ENCODE measurements at places on chromosomes 6 and 20.

DNA sequence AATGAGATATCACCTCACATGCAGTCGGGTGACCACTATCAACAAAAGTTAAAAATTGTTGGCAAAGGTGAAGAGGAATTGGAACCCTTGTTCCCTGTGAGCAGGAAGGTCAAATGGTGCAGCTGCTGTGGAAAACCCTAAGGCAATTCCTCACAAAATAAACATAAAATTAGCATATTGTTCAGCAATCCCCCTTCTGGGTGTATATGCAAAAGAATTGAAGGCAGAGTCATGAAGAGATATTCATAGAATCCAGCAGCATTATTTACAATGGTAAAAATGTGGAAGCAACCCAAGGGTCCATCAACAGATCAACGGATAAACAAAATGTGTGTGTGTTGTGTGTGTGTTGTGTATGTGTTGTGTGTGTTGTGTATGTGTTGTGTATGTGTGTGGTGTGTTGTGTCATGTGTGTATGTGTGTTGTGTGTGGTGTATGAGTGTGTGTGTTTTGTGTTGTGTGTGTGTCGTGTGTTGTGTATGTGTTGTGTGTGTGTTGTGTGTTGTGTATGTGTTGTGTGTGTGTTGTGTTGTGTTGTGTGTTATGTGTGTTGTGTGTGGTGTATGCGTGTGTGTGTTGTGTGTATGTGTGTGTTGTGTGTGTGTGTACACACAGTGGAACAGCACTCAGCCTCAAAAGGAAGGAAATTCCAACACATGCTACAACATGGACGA is 245.1 kb downstream of the ERMARD start:
- DNase-seq: no peak

- DNase-seq: no peak
These were observed 4.2 kb upstream of the FBXO30 start for GRCh38 chr6:145818796-145819195.

- DNase-seq: no peak
These were observed 207.3 kb upstream of the FLRT3 start for GRCh38 chr20:14544688-14545087.

DNA sequence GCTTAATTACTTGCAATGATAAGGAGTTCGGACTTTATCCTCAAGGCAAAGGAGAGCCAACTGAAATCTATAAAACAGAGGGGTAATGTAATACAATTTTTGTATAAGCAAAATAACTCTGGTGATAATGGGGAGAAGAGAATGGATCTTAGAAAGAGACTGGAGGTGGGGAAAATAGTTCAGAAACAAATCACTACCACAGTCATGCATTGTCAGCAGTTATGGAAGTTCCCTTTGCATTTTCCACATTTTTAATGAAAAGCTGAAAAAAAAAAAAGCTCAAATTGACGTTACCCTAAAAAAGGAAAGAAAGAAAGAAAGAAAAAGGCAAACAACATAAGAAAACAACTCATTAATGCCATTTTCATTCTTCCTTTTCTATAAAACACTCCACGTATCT is 337.6 kb upstream of the HSF2 start:
- DNase-seq: no peak

DNA sequence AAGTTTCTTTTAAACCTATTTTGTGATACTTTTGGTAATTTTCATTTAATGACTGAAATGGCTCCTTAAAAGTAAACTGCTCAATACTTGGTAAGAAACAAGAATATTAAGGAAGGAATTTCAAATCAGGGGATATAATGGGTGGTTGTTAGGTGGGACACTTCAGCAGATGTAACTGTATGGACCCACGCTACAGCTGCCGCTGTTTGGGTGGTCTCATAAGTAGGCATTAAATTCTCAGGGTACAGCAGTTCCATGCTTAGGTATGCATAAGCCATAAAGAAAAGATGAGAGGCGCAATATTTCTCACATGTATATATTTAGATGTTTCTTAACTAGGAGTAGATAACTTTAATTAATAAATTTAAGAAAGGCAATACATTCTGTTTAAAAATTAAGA is 35.0 kb downstream of the COL19A1 start:
- DNase-seq: no peak

DNA sequence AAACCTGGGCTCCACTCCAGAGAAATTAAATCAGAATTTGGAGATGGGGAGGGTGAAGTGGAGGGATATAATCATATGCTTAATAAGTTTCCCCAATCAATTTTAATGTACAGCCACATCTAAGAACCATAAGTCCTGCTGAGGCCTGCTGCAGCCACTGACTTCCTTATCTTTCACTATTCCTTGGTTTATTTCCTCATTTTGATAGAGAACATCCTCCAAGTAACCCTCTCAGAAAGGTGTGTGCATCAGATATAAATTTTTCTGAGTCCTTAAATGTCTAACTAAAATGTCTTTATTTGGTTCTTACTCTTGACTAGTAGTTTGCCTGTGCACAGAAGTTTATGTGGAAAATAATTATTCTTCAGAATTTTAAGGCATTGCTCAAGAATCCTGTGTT is 23.7 kb upstream of the SIRT5 start:
- no peak for DNase-seq

GRCh38 chr6:106422534-106422933 is 62.0 kb downstream of the CRYBG1 start:
- no peak for DNase-seq

DNA sequence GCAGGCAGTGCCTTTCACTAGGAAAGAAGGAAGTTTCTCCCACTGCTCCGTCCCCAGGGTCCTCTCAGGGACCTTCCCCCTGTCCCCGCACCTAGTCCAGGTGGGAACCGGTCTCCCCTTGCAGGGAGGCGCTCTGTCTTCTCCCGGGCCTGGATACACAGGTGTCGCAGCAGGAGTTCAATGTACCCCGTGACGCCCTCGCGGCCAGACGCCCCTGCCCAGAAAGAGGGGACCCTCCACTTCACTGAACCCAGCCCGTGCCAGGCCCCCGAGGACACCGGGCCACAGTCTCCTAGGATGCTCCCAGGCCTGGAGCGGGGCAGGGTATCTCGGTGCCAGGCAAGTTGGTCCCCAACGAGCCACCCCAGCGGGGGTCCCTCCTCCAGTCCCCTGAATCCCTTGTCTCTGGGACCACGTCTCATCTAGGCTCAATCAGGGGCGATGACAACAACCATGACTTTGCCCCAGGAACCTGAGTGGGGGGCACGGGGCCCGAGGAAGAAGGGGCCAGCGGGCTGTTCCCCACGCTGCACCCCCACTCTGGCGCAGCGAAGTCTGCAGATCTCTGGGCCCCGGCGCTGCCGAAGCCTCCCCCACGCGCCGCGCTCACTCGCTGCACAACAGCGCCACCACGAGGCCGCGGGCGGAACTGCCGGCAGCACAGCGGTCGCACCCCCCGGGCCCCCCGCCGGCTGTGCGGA is 103.0 kb downstream of the EDN3 start:
- no peak for DNase-seq

- no peak for DNase-seq
These were observed 97.7 kb downstream of the GRM4 start for GRCh38 chr6:34047913-34048867.
